ENCODE measurements at places on chromosomes 6 and 20.

DNA sequence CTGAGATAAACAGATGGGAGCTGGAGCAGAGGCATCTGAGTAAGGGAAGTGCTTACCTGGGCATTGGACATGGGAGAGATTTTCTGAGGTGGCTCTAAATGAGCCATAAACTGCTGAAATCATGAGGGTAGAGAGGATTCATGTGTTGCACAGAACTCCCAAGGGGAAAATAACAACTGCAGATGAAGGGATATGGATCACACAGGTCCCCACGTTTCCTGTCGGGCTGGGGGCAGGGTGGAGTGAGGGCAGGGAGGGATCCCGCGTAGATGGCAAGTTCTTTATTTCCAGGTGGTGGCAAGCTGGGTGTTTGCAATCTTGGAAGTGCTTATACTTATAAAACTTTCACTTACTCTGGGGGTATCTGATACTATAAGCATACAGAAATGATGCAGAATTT is 422.6 kb upstream of the FLRT3 start:
- no peak for DNase-seq

DNA sequence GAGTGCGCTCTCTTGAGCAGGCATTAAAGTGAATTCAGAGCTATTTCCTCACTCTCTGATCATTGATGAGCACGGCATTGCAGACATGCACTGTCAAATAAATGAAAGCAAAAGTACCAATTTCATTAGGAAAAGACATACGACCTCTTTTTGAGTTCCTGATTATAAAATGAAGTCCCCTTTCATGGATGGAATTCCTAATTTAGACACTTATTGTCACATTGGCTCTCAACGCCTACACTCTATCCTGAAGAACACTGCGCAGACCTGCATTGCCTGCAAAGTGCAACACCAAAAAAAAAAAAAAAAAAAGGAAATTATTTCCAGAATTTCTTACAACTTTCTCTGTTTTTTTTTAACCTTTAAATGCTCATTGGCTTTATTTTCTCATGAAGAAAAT is 1.6 kb downstream of the ADGRB3 start:
- DNase-seq: no peak

- DNase-seq: no peak
Measured at GRCh38 chr6:116139917-116140316, 14.0 kb upstream of the COL10A1 start.

DNA sequence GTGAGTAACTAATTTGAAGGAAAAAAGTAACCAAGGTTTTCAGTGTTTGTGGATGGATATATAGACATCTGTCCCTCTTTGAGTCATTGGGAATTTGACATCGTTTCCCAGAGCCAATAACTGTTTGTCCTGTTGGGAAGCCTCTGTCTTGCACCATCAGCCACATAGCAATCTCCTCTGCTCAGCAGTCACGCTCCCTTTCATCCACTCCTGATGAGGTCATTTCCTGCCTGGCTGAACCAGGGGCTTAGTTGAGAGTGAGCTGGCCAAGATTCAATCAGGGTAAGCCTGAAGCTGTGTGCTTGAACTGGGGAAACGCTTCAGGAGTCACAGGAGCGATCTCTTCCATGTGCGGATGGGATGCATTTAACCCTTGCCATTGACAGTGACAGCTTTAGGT is 121.5 kb upstream of the FOXQ1 start:
- no peak for DNase-seq

DNA sequence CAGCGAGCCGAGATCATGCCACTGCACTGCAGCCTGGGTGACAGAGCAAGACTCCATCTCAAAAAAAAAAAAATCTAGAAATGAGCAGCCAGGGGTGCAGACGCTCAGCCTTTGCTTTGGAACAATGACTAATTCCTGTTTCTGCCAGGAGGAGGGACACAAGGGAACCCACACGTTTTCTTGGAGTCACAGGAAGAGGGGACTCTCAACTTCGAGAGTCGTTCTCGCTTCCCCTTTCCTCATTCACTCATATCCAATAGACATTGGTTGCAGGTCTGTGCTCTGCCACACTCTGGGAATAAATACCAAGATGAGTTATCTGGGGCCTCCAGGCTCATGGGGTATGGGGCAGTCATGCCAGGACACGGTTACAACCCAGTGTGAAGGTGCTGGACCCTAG is 91.5 kb upstream of the RREB1 start:
- no peak for DNase-seq

DNA sequence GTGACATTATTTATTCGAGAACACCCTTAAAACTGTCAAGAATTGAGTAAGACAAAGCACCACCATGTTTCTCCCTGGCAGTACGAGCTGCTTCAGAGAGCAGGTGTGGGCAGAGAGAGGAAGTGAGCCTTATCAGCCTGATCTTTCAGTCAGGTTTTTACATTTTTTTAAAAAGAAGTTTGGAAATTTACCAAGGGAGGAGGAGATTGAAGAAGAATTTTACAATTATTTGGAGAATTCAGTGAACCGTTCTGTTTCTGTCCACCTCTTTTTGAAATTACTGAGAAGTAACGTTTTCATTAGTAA is 75.5 kb downstream of the ZDHHC14 start:
- DNase-seq: no peak

GRCh38 chr20:23744817-23745216 is 5.9 kb downstream of the CST1 start:
- no peak for DNase-seq

- DNase-seq: peak; percentile 0
Measured at GRCh38 chr6:29112135-29112534, 4.3 kb downstream of the OR2J3 start.

GRCh38 chr6:32983964-32984621 is 15.7 kb downstream of the BRD2 start:
- no peak for DNase-seq

DNA sequence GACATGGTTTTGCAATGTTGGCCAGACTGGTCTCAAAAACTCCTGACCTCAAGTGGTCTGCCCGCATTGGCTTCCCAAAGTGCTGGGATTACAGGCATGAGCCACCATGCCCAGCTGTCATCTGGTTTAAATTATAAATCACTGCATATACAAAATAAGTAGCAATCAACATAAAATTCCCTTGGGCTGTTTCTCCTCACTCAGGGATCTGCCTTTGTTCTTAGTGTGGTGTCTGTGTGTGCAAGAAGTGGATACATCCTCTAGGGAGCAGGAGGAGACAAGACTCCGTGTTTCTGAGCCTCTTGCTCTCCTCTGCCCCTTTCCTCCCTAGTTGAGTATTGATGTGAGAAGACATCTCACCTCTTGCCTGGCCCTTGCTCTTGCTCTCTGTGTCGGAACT is 65.2 kb upstream of the ADGRF4 start:
- DNase-seq: no peak
